ENCODE measurements at places on chromosomes 3 and 15.

GRCh38 chr3:42749025-42749752 lies 23.9 kb downstream of the CCDC13 start:
- no peak for DNase-seq

GRCh38 chr3:186502138-186502948 lies 41.8 kb downstream of the CRYGS start:
- DNase-seq, result no peak

DNA sequence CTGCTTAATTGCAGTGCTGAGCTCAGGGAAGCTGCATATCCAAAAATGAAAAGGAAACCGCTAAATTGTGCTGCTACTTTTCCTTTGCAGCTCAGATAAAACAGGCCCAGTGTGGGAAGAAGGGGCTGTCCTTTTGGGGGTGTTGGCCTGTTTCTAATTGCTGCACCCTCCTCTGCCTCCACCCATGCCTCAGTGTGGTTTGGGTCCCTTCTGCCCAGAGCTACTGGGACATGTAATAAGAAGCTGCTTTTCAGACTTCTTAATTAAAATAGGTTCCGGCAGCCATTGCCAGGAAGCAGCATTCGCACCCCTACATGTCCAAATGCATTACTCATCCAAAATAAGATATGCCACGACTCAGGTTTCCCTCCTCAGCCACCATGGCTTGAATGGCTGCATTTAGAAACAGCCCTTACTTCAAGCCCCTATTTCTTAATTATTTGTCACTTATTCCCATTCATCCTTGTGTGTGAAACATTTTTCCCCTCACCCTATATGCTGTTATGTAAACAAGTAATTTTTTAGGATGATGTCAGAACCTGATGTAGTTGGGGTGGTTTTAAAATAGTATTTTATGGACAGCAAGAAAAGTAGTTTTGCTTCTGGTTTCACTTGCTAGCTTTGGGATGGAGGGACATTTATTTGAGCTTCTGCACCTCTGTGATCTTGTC lies 235.9 kb upstream of the CTDSPL start:
- no peak for DNase-seq

- DNase-seq, result no peak
Observed at GRCh38 chr3:58567251-58567515, 10.0 kb downstream of the FAM107A start.

- DNase-seq, result no peak
Observed at GRCh38 chr15:67307156-67307555, 52.6 kb downstream of the IQCH start.

DNA sequence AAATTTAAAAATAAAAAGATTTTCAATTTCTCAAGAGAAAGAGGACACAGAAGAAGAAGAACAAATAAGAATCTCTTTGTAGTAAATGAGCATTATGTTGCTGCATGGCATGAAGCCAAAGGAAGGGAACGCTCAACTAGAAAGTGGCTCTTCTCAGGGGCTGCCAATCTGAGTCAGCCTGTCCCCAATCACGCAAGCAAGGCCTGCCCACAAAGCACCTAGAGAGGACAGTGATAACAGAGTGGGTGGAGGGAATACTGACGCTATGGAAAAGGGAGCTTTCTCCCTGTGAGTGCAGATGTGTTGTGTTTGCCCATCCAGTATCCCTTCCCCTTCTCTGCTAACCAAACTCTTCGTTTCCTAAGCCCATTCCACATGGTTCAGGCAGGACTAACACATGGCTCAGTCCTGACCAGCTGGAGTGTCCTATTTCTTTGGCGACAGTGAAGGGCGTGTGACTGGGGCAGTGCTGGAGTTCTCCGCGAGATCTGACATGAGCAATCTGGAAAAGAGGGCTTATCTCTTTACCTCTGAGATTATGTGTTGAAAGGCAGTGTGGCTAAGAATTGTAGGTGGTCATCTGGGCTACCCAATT lies 14.2 kb downstream of the FBN1 start:
- no peak for DNase-seq

GRCh38 chr3:154013736-154014135 lies 107.5 kb upstream of the ARHGEF26 start:
- DNase-seq, result no peak

GRCh38 chr15:50113187-50113505 lies 5.9 kb downstream of the ATP8B4 start:
- no peak for DNase-seq

GRCh38 chr3:150345021-150345538 lies 63.0 kb upstream of the TSC22D2 start:
- no peak for DNase-seq

- DNase-seq, result no peak
Observed at GRCh38 chr15:54816401-54816800, 380.3 kb downstream of the RSL24D1 start.

GRCh38 chr15:100775581-100776185 lies 103.9 kb upstream of the ALDH1A3 start:
- no peak for DNase-seq

DNA sequence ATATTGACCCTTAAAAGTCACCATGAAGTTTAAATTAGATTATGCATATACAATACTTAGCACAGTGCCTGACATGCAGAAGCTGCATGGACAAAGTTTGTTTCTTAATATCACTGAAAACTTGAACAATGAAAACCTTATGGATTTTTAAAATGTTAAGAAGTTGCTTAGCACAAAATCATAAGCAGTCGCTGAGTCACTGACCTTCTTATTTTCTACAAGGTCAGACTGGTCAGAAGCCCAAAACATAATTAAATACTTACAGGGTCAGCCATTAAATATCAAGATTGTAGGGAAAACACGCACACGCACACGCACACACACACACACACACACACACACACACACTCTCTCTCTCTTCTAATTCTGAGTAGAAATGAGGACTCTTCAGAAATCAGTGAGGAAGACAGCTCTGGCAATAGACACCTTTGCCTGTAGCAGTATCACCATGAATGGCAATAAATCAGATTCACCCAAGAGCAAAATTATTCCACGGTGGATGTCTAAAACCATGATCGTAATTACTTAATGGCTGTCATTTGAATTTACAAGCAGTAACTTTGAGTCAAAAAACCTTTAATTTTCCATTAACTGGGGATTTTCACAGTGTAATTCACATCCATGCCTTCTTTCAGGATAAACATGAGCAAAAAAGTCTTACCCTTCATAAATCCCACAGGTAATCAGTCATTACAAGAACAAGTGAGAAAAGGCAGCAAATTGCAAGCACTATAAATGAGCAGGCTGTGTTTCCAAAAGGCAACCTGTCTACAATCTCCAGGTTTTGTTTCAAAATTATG lies 147.5 kb downstream of the OSBPL10 start:
- DNase-seq, result no peak

DNA sequence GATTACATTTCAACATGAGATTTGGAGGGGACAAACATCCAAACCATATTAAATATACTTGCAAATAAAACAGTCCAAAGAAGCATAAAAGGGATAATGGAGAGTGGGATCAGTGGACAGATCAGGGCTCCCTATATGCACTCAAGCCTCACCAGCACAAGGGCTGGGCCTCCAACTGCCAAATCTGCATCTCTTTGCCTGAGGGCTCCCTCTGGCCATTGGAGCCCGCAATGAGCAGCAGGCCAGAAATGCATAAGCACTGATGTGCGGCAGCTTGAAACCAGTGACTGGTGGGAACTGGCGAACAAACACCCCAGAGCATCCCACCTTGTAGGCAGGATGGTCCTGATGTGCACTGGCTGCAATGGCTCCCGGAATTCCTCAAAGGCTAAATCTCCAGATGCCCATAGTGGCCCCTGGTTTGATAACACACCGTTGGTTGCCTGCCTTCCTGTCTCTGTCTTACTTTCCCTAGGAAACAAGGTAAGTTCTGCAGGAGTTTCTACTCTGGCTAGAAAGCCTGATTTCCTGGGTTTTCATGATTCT lies 55.9 kb upstream of the POMGNT2 start:
- DNase-seq, result no peak

DNA sequence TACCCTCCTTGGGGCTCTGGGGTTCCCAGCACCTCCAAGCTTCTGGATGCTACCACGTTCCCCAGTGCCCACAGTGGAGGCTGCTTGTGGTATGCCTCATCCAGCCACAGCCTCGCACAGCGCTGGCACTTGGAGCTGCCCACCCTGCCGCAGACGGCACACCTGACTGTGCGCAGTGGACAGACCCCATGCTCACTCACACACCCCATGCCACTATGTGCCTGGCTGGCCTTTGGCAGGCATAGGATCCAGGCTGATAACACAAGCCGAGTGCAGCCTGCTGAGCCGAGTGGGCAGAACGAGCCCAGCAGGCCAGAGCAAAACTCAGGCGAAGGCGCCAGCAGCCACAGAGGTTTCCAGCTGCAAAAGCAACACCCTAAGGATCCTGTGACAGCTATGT lies 311.5 kb downstream of the ULK4 start:
- DNase-seq, result no peak

DNA sequence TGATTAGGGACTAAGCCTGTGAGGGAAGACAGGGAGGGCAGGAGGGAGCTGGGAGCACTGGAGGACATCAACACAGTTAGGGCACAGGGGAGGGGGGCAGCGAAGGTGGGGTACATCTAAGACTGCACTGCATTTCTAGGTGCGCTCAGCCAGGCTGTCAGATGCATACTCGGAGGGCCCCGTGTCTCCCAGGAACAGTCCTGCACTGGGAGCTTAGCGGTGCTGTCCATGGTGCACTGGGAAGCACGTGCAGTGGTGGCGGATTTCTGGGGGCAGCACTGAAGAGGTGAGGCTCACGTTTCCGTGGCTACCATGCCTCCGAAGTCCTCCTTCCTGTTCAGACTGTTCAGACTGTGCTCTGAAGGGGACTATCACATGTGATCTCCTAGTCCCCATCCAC lies 54.4 kb downstream of the ROPN1B start:
- no peak for DNase-seq

DNA sequence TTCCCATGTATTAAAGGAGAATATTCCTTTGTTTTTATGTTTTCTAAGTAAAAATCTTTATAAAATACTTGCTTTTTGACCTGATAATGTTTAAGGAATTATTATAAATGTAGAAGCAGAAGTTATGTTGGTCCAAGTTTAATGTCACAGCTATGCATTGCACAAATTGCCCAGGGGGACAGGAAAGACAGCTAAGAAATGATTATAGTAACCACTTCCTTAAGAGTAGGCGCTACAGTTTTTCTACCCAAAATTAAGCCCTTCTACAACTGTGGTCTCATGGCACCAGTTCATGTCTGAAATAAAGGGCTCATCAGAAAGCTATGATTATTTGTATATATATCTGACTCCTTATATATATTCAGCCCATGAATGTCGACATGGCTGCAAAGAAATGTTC lies 176.4 kb downstream of the GBE1 start:
- no peak for DNase-seq

DNA sequence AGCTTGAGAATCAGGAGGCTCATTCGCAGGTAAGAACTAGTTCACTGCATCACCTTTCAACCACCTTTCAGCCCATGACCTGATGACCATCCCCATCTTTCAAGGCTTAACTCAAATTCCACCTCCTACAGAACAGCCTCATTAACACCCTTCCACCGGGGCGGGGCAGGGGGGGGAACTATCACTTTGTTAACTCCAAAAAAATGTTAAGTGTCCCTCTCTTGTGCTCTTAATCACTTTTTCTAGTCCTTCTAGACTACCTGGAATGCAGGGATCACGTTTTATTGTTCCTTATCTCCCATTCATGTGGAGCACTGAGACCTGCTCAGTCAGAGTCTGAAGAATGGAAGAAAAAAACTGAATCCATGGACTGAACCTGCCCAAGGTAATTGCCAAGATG lies 51.8 kb downstream of the ATP13A4 start:
- DNase-seq, result no peak

- DNase-seq, result no peak
Observed at GRCh38 chr3:10646531-10647335, 141.3 kb upstream of the ATP2B2 start.

DNA sequence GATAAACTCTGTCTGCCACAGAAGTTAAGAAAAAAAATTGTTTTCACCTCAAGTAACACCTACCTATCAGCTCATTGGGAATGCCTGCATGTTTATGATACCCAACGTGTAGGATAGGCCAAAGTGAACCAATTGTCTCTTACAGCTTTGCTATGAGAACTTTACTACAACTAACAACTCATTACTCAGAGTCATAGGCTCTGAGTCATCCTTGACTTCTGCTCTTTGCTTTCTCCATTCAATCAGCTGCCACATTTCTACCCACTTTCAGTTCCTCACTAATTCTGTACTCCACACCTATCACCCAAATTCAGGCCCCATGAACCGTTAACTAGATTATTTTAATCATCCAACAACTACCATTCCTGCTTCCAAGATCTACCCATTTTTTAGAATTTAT lies 843.9 kb downstream of the TUSC7 start:
- DNase-seq, result no peak

DNA sequence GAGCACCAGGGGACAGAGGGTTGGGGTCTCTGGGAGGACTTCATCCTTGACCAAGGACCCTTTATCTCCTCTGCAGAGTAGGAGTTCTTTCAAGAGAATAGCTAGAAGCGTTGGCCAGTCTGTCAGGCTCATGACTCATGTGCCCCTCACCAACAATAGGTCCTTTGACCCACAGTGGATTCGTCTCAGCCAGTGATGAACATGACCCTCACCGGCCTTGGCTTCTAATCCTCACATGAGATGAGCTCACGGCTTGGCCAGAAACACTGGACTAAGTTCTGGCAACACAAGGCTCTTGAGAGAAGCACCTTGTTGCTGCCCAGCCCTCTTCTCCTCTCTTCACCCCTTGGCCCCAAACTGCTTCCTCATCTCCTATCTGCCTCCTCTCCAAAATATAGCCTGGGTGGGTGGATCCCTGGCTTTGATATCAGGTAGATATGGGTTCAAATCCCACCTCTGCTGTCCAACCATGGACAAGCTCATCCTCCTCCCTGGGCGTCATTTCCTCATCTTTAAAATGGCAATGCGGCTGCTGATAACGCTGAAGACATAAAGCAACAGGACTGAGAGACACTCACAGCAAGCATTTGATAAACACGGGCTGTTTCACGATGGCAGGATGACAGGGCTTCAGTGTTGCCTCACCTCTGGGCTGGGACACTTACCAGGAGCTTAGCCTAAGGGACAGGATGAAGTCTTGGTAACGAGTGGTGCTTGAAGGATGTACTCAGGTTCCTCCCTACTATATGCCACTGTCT lies 446.7 kb upstream of the PROK2 start:
- no peak for DNase-seq

DNA sequence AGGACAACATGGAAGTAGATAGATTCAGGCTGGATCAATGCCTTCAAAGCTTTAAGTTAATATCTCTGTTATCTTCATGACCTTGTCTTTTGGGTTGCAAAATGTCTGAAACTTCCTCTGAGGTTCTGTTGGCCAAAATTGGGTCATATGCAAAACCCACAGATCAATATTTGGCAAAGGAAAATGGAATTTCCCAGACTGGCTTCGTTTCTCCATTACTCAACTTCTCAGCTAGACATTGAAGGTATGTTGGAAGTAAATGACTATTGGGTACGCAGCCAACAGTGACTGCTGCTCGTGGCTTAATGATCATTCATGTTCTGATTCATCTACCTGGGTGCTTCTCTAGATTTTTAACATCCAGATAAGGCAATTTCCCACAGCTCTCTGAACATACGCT lies 675.4 kb upstream of the SGO1 start:
- no peak for DNase-seq
